ENCODE measurements at places on chromosomes 2 and 18.

DNA sequence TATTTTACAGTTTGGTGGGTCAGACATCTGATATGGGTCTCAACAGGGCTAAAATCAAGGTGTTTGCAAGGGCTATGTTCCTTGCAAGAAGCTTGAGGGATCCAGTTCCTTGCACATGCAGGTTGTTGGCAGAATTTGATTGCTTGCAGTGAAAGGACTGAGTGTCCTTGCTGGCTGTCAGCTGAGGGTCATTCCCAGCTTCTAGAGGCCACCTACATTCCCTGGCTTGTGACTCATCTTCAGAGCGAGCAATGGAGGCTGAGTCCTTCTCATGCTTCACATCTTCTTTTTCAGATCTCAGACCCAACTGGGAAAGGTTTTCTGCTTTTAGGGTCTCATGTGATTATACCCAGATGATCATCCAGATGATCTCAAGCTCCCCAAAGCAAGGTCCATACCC lies 12.4 kb downstream of the MEX3C start:
- no peak for DNase-seq

GRCh38 chr2:32572737-32573136 lies 55.1 kb upstream of the TTC27 start:
- no peak for DNase-seq

GRCh38 chr2:37688771-37689468 lies 17.5 kb upstream of the CDC42EP3 start:
- no peak for DNase-seq

DNA sequence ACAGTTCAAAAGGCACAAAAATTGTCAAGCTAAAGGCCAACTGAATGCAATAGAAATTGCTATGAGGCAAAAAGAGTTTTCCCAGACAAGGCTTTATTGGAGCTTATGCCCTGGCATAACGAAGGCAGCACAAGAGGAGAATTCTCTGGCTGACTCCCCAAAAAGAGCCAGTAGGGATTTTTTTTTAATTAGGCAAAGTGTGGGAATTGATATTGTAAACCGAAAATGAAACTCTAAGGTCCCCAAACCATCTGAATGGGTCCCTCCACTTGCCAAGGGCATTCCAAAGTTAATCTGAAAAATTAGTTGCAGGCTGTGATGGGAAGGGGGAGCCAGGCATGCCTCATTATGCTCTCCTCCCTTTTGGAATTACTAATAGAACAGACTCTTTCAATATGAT lies 118.9 kb downstream of the SPOPL start:
- DNase-seq: no peak

- DNase-seq: no peak
Measured at GRCh38 chr18:74652392-74652988, 54.8 kb downstream of the ZNF407 start.

GRCh38 chr2:16718576-16719484 lies 53.2 kb upstream of the CYRIA start:
- no peak for DNase-seq

DNA sequence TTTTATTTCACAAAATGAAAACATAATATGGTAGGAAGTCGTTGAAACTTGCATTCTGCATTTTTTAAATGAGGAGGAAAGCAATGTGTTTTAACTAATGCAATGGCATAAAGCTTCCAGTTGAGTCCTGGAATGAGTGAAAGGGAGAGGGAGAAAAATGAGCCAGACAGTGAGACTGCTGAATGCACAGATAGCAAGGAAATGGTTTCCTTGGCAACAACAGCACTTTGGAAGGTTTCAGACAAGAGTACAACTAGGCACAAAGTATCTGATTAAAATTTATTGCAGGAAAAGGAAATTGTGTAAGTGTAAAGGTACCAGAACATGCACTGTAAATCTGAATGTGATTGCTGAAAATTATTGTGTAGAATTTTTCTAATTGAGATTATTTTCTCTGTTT lies 320.1 kb upstream of the KYNU start:
- no peak for DNase-seq

GRCh38 chr2:191190861-191191552 lies 40.2 kb upstream of the STAT4 start:
- DNase-seq: no peak

DNA sequence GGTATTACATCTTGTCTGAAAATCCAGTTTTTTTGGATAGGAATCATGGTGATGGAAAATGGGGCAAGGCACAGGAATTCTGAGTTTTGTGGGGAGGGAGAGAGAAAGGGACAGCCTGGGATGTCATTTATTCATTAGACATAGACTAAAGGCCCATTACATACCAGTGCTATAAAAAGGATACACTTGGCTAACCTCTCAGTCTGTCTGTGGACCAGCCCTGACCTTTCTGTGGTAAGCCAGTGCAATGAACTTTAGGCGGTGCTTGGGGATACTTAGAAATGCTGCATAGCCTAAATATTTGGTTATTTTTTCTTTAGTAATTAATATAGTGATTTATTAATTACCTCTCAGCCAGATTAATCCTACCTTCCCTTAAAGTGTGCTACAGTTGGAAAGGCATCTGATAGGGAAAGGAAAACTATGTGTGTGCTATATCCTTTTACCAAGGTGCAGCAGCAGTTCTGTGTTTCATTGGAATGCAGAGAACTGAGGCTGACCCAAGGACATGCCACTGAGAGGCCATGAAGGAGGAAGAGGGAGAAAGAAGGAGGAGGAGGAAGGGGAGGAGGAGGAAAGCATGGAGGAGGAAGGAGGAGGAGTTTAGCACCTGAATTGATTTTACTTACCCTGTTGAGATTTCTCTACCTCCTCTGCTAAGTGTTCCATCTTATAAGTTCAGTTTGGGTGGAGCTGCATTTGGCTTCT lies 37.5 kb downstream of the KCNS3 start:
- DNase-seq: no peak

DNA sequence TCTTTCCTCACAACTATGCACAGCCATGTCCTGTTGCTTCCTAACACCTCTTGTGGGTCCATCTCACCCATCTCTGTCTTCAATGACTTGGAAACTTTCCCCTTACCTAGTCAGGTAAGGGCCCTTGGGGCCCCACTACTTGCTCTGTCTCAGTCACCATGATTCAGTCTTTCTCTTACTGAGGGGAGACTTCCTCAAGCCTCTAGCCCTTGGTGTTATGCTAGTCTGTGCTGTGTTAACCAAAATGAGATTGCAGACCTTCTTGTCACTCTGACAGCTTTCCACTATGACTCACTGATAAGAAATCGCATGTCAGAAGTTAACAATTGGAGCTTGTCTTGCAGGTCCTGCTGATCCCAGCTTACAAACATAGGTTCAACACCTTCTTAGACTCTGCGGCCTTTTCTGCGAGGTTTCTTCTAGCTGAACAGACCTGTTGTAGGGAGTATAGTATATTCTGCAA lies 65.3 kb downstream of the WDR75 start:
- no peak for DNase-seq

GRCh38 chr2:109322111-109322510 lies 193.1 kb downstream of the SH3RF3 start:
- no peak for DNase-seq

DNA sequence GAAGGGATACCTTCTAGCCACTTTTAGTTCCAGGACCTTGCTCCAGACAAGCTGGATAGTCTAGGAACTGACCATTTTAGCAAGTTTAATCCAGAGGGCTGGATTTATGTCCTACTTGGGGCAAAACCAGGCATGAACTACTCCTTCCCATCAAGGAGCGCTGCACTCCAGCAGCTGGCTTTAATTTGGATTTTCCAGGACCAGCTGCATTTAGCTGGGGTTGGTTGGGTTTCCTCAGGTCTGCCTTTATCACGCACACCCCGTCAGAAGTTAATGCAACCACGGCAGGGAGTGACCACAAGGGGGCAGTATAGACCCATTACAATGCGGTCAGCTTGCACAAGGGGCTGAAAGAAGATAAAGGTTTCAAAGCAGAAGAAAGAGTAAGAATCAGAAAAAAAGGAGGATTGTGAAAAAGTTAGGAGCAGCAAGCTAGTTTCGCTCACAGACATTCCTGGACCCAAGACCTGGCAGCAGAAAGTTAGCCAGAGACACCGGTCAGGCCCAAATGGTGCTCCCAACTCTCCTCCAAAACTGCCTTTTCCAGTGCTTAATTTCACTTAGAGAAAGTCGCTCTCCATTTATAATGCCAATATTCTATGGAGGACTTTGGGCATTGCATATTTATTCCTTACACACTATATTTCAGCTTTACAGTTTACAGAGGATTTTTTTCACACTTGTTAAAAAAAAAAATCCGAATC lies 40.1 kb downstream of the SLC4A1AP start:
- DNase-seq: peak; percentile 68

GRCh38 chr18:23689031-23689615 lies at the start of gene LAMA3:
Gene LAMA3, plus strand, starts transcription at chr18:23689453. Its CDS starts 231 bp downstream, at chr18:23689684.
- DNase-seq: no peak

GRCh38 chr2:235003096-235003775 lies 51.4 kb downstream of the SH3BP4 start:
- no peak for DNase-seq

DNA sequence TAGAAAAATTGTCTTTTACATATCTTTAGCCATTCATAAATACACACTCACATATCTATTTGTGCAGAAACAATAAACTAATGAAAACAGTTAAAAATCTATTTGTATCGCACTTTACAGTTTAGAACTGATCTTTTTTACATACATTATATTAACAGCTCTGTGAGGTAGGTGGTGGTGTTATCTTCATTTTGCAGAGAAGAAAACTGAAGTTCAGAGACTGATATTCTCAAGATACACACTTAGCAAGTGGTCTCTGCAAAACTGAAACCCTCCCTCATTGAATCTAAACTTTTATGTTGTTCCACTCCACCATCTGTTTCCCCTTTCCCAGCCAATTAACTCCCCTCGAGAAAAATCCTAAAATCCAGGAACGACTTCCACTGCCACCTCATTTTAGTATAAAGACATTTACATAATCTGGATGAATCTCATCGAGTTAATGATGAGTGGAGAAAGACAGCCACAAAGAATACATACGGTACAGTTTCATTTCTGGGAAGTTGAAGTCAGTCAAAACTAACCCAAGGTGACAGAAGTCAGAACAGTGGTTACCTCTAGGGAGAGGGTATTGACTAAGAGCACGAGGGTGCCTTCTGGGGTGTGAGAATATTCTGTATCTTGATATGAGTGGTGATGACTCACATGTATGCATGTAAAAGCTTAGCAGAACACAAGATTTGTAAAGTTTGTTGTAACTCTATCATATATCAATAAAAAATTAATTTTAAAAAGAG lies 524.2 kb upstream of the TCF4 start:
- no peak for DNase-seq

DNA sequence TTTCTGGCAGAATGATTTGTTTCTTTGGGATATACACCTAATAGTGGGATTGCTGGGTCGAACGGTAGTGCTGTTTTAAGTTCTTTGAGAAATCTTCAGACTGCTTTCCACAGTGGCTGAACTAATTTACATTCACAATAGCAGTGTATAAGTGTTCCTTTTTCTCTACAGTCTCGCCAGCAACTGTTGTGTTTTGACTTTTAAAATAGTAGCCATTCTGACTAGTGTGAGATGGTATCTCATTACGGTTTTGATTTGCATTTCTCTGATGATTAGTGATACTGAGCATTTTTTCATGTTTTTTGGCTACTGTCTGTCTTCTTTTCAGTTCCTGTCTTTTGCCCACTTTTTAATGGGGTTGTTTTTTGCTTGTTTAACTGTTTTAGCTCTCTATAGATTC lies 306.2 kb downstream of the KIAA1328 start:
- DNase-seq: no peak

DNA sequence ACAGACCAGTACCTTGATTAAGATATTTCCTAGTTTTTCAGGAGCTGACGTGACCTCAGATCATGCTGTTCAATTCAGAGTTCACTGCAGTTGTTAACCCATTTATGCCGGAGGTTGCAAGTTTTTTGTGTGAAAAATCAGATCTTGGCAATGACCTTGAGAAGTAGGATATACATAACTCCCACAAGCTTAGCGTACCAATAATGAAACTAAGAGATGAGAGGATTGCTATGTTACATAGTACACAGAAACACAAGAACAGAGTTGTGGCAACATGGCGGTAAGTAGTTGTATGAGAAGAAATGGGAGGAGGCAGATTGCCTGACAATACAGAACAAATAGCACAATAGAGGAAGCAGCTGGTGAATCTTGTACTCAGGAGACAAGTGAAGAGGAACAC lies 39.1 kb downstream of the PPIG start:
- DNase-seq: no peak

- no peak for DNase-seq
Measured at GRCh38 chr2:118246726-118247125, 158.5 kb downstream of the INSIG2 start.

GRCh38 chr2:67164771-67165522 lies 232.2 kb upstream of the ETAA1 start:
- no peak for DNase-seq

DNA sequence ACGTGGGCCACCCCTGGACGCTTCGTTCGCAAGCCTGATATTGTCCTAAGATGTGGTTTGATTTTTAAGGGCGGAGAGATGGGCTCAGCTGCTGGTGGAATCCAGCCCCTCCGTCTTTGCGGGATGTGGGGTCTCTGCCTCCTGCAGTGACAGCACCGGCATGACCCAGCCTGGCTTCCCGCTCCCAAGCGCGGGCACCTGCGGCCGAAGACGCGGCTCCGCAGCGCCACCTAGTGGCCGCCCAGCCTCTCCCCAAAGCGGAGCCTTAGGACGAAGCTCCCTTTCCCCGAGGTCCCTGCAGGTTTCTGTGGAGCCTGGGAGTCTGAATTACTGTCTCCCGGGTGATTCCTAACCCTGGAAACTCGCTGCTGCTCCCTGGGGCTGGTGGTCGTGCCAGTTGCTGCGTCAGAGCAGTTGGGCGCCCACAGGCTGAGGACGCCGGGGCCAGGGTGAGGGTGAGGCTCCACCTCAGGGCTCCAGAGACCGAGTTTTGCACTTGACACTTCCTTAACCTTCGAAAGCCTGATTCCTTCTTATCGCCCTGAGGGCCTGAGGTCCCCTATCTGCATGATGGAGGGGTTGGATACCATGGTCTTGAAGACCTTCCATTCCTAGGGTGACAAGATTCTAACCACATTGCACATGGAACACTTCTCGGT lies 137.5 kb downstream of the TPO start:
- DNase-seq: peak; percentile 33
